ENCODE measurements at places on chromosomes 7 and 10. TPM values are rescaled to one million over a fixed set of nuclear protein-coding genes. Genes with fewer than 3 reads are reported as not detected.

The ACBD7 gene
- 5.1 TPM for total RNA-seq

The UCMA gene
- not detected for total RNA-seq

The TAS2R16 gene
- total RNA-seq = not detected

The RADIL gene
- total RNA-seq = 2.5 TPM

The ARL4A gene
- 27.9 TPM for total RNA-seq

The TMEM213 gene
- 43.8 TPM for total RNA-seq

The AGBL3 gene
- total RNA-seq = 2.9 TPM

The C7orf57 gene
- 0.29 TPM for total RNA-seq

The CUZD1 gene
- total RNA-seq = 0.29 TPM

The PNLIPRP1 gene
- total RNA-seq = not detected

Measured in metanephros (tissue), 2 donors.